NCI-H2029 treated with DMSO at 0.1 percent for 48 hours (cell line): ENCODE measurements at places on chromosomes 3 and 15.

DNA sequence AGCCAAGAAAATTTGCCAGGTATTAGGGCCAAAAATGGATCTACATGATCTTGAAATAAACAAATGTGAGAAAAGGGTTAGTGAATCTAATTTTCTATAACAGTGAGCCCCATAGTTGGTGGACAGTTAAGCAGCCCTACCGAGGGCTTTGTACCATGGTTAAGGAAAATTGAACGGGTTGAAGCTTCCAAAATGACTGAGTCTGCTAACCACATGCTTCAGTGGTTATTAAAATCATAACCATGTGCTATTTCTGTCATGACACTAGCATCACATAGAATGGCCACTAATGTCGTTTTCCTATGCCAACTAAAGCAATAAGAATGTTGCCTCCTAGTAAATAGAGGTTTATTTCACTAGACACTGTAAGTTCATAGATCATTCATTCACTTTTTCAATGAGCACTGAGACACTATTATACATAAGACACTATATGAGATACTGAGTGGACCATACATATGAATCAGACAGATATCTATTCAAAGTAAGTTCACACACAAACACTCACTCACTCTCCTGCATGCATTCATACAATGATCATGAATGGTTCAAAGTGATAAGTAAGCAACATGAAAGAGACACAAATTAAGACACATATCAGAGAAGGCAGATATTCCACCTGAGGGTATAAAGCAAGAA lies 4.3 kb downstream of the SST start:
- DNase-seq, result no peak

GRCh38 chr15:76730262-76730661 lies 174.9 kb downstream of the SCAPER start:
- no peak for DNase-seq

GRCh38 chr15:48355377-48355776 lies 24.1 kb downstream of the DUT start:
- no peak for DNase-seq

DNA sequence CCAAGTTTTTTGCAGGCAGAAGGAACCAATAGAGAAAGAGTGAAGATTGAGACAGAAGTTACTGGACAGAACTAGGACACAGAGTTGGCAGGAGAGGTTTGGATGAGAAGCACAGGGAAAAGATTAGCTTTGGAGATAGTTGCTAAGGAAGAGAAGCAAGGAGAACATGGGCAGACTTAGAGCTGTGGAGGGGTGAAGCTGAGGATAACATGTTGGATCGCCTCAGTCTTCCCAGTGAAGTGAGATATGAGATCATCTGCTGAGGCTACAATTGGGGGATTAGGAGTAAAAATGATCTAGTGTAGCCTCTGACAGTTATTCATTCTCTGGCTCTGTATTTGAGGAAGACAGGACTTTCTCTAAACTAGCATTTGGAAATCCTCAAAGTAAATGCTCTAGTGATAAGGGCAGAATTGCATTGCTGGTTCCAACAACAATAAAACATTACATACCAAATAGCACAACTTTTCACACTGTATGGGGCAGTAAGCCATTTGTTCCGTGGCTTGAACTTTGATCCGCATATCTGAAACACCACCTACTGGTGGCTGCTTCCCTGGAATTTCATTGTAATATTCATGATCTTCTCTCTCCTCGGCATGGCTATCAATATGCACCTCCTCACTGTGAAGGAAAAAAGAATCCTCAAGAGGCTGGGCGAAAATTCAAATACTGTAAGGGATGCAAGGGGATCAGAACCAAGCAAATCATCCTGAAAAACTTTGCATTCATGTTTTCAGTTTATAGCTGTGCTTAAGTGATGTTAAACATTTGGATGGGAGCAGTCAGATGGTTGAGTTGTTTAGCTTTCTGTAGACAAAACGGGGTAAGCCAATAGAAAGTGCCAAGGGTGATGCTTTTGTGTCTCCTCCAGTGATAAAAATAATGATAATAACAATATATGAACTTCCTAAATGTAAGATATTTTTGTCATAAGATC lies 22.2 kb upstream of the EID1 start:
- no peak for DNase-seq

DNA sequence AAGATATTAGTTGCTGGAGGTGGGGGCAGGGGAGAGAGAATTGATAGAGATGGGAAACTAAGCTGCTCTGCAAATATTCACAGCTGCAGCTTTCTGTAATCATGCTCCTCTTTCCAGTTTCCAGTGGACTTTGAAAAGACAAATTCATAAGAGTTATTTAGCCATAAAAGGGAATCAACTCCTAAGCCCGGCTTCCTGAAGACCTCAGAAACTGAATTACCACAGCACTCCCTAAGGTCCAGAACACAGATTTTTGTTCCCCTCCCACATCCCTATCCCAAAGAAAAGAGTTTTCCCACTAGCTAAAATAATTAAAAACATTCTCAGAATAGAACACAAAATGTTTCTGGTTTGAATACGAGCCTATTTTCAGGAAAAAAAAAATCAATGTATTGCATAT lies 871.8 kb upstream of the NR2F2 start:
- no peak for DNase-seq
